ENCODE measurements at places on chromosomes 12 and 14. TPM values are rescaled to one million over a fixed set of nuclear protein-coding genes. Genes with fewer than 3 reads are reported as not detected.

- no peaks in the 10 kb centered on the region for H3K4me1 ChIP-seq
- no peak overlapping the region for H3K4me3 ChIP-seq
- no peaks in the 10 kb centered on the region for H3K36me3 ChIP-seq
Measured at GRCh38 chr14:20486684-20487395, 17.6 kb downstream of the PNP start.

- no peaks in the 10 kb centered on the region for H3K27me3 ChIP-seq
- H3K27ac ChIP-seq = no peak overlapping the region
- DNase-seq = no peak
- no peak overlapping the region for H3K4me3 ChIP-seq
Measured at GRCh38 chr14:84592770-84593169, 937.2 kb upstream of the FLRT2 start.

DNA sequence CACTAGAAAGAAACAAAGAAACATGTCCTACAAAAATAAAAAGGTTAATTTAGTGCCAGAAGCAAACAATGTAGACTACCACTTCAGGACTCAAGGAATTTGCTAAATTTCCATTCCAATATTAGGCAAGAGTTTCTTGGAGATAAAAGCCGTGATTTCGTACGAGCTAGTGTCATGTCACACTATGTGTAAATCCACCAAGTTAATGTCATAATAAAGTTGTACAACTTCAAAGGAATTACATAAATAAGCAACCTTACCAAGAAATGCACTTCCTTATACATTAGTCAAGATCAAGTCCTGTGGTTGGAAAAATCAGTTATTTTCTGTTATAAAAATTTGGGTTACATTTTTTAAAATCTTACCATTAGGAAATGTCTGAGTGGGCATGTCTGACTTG is 1222.8 kb downstream of the GALC start:
- no peaks in the 10 kb centered on the region for H3K4me1 ChIP-seq
- no peak overlapping the region for H3K4me3 ChIP-seq
- no peak for DNase-seq
- H3K36me3 ChIP-seq = no peaks in the 10 kb centered on the region
- no peaks in the 10 kb centered on the region for H3K27me3 ChIP-seq
- H3K27ac ChIP-seq = no peak overlapping the region

DNA sequence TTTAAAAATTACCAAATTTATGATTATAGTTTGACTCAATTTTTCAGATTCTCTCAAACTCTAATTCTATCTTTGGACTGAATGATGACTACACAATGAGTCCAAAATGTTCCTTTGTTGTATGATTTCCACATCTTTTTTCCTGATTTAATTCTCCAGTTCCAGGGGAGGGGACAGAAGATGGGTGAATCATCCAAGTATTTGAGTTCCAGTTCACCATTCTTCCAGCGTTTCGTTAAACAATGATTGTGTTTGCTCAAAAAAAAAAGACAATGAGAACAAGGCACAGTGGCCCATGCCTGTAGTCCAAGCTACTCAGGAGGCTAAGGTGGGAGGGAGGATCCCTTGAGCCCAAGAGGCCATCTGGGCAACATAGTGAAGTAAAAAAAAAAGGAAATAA is 23.8 kb downstream of the BAZ1A start:
- H3K4me3 ChIP-seq = no peak overlapping the region
- DNase-seq = no peak
- H3K27ac ChIP-seq = no peak overlapping the region
- no peaks in the 10 kb centered on the region for H3K4me1 ChIP-seq

DNA sequence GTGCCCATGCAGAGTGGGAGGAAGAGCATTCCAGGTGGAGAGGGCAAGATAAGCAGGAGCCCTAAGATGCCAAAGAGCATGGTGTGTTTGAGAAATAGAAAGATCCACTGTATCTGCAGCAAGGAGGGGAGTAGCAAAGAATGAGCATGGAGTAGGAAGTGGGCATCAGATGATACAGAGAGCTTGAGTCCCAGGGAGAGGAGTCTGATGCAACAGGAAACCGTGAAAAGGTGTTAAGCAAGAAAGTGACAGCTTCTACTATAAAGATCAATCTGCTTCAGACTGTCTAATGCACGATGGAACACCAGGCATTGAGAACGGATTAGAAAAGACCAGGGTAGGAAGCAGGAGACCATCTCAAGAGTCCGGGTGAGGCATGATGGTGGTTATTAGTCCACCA is 12.3 kb upstream of the GPRC5D start:
- no peaks in the 10 kb centered on the region for H3K36me3 ChIP-seq
- no peaks in the 10 kb centered on the region for H3K4me1 ChIP-seq
- DNase-seq = no peak
- no peaks in the 10 kb centered on the region for H3K27me3 ChIP-seq
- H3K4me3 ChIP-seq = no peak overlapping the region

- no peaks in the 10 kb centered on the region for H3K27me3 ChIP-seq
- no peaks in the 10 kb centered on the region for H3K36me3 ChIP-seq
- DNase-seq = peak; percentile 47
- H3K4me3 ChIP-seq = no peak overlapping the region
Measured at GRCh38 chr14:105855893-105856675, 329.7 kb downstream of the TMEM121 start.

- H3K4me3 ChIP-seq = no peak overlapping the region
- H3K36me3 ChIP-seq = no peaks in the 10 kb centered on the region
- no peaks in the 10 kb centered on the region for H3K27me3 ChIP-seq
- peak; percentile 91 for DNase-seq
- peaks cover 7% of the 10 kb centered on the region for H3K4me1 ChIP-seq
Measured at GRCh38 chr12:109428037-109428629, 49.0 kb downstream of the KCTD10 start.

DNA sequence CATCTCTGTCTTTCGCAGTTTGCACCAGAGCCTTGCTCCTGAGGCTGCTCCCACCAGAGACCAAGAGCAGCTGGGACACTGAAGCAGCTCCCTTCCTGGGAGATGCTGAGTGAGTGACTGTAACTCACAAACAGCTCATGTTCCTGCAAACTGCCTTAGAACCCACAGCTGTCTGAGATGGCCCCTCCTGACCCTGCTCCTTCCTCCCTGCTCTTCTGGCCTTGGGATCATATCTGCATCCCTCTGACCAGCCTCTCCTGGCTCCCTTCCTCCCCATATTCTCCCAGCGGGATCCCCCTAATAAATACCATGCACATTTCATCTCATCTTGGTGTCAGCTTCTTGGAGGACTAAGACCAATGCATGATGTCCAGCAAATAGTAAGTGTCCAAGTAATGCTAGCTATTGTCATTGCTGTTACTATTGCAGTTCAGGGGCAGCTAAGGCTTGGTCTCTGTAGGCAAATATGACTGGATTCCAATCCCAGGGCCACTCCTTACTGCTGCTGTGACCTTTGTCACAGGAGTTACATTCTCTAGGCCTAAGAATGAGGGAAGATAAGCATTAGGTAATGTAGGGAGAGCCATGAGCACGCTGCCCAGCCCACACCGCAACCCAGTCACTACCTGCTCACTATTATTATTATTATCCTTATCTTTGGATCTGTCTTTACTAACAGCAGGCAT is 47.9 kb downstream of the SYNE3 start:
- H3K4me3 ChIP-seq = no peak overlapping the region
- no peak for DNase-seq
- H3K36me3 ChIP-seq = no peaks in the 10 kb centered on the region
- no peaks in the 10 kb centered on the region for H3K27me3 ChIP-seq
- H3K4me1 ChIP-seq = peaks cover 23% of the 10 kb centered on the region

- H3K27me3 ChIP-seq = no peaks in the 10 kb centered on the region
- no peaks in the 10 kb centered on the region for H3K36me3 ChIP-seq
- H3K4me3 ChIP-seq = no peak overlapping the region
- DNase-seq = no peak
- no peak overlapping the region for H3K27ac ChIP-seq
Measured at GRCh38 chr14:71366861-71367260, 459.6 kb downstream of the PCNX1 start.

DNA sequence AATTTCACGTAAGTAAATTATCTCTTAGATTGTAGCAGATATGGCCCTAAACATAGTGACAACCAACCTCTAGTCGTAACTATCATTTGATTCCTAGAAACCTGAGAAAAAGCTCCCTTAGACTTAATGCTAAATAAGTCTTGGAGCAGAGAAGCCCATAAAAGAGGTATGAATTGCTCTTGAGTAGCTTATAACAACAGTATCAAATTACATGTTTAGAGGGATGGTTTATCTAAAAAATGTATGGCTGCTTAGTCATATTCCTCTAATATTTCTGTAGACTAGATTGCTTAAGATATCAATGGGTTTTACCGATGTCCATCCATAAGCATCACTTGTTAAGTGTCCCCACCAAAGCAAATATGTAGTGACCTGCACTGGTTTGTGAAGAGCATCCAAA is 259.7 kb downstream of the NELL2 start:
- H3K4me3 ChIP-seq = no peak overlapping the region
- H3K4me1 ChIP-seq = no peaks in the 10 kb centered on the region
- no peak overlapping the region for H3K27ac ChIP-seq

- no peaks in the 10 kb centered on the region for H3K4me1 ChIP-seq
- peaks cover 15% of the 10 kb centered on the region for H3K27me3 ChIP-seq
- DNase-seq = no peak
- H3K36me3 ChIP-seq = no peaks in the 10 kb centered on the region
- no peak overlapping the region for H3K27ac ChIP-seq
Measured at GRCh38 chr12:51891843-51892242, 3.9 kb downstream of the ANKRD33 start.

DNA sequence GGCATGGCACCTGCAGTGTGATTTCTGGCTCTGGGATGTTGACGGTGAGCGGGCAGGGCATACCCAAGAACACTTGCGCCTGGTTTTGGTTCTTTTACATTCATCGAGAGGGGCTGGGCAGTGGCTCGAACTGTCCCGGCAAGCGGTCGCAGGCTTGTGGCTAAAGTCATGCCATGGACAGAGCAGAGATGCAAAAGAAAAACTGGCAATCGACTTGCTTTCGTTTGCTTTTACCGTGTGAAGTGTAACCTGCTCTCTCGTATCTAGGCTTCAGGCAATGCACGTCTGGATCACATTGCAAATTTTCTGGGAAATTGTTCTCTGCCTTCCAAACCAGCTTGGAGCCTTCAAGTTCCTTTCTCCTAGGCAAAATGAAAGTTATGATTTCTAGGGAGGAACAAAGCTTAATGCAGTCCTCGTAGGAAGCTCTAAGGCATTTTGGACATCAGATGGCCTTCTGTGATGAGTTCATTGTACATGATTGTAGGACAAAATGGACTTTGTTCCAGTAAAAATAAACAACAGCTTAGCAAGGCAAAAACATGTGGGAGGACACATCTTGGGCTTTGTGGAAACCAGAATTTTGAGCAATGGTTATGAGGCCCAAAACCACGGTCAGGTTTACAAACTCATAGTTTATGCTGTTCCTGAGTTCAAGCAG is 18.3 kb downstream of the ADGRD1 start:
- peak overlapping the region; percentile 53 for H3K27ac ChIP-seq
- no peak overlapping the region for H3K4me3 ChIP-seq
- no peaks in the 10 kb centered on the region for H3K27me3 ChIP-seq
- peak; percentile 55 for DNase-seq
- no peaks in the 10 kb centered on the region for H3K36me3 ChIP-seq

DNA sequence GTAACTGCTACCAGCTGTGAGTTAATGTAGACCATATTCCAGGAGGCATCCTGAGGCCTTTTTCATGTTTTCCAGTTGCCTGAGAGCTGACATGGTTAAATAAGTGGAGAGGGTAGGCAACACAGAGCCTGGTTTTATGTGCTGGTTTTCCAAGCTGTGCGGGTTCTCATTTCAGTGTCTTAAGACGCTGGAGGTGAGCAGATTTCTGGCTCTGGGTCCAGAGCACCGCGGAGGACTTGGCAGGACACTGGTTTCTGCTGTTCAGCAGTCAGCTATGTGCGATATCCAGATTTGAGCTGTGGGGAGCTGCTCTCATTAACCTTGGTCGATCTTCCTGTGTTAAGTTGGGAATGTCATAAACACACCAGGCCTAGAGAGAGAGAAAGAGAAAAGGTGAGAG is 680.8 kb downstream of the BCL11B start:
- no peaks in the 10 kb centered on the region for H3K4me1 ChIP-seq
- no peak overlapping the region for H3K4me3 ChIP-seq
- DNase-seq = no peak
- H3K27me3 ChIP-seq = no peaks in the 10 kb centered on the region
- H3K27ac ChIP-seq = no peak overlapping the region

GRCh38 chr14:84453307-84453950 is 1076.5 kb upstream of the FLRT2 start:
- H3K4me1 ChIP-seq = peaks cover 29% of the 10 kb centered on the region
- H3K4me3 ChIP-seq = no peak overlapping the region
- no peak for DNase-seq
- H3K27ac ChIP-seq = no peak overlapping the region

GRCh38 chr12:66365718-66366490 is 63.6 kb downstream of the HELB start:
- no peaks in the 10 kb centered on the region for H3K4me1 ChIP-seq
- H3K36me3 ChIP-seq = no peaks in the 10 kb centered on the region
- DNase-seq = no peak
- no peak overlapping the region for H3K27ac ChIP-seq

GRCh38 chr12:58502226-58502625 is 418.1 kb downstream of the LRIG3 start:
- no peak for DNase-seq
- no peak overlapping the region for H3K4me3 ChIP-seq
- no peaks in the 10 kb centered on the region for H3K4me1 ChIP-seq
- H3K36me3 ChIP-seq = no peaks in the 10 kb centered on the region
- no peaks in the 10 kb centered on the region for H3K27me3 ChIP-seq
- H3K27ac ChIP-seq = no peak overlapping the region

DNA sequence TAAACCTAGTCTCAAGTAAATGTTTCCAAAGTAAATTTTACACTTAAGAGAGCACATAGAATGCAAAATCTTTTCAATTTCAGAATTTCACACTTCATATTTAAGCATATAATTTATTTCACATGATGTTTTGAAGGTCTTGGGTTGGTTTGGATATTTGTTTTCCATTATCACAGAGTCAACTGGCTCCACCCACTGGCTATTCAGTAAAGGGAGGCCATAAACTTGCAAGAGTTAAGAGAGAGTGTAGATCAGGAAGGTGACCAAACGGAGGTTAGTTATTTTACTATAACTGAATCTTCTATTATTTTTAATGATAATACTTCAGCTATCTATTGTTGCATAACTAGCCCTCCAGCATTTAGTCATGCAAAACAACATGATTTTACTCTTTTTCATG is 6.2 kb upstream of the CPNE8 start:
- DNase-seq = no peak
- peaks cover 6% of the 10 kb centered on the region for H3K4me1 ChIP-seq
- H3K27me3 ChIP-seq = no peaks in the 10 kb centered on the region
- H3K4me3 ChIP-seq = no peak overlapping the region
- no peaks in the 10 kb centered on the region for H3K36me3 ChIP-seq

GRCh38 chr12:51635346-51635745 is 44.3 kb downstream of the SCN8A start:
- H3K27ac ChIP-seq = no peak overlapping the region
- no peaks in the 10 kb centered on the region for H3K4me1 ChIP-seq
- H3K36me3 ChIP-seq = no peaks in the 10 kb centered on the region
- H3K4me3 ChIP-seq = no peak overlapping the region

EMC9 gene
- 14.0 TPM for total RNA-seq

SPIC gene
- not detected for total RNA-seq

TBC1D30 gene
- total RNA-seq = 0.66 TPM

BRMS1L gene
- 10.3 TPM for total RNA-seq

NDRG2 gene
- 224 TPM for total RNA-seq

SERPINA12 gene
- not detected for total RNA-seq

DGKA gene
- total RNA-seq = 21.4 TPM

SIRT4 gene
- 3.3 TPM for total RNA-seq

MYH6 gene
- total RNA-seq = not detected

JAG2 gene
- total RNA-seq = 4.2 TPM

TC2N gene
- total RNA-seq = 48.2 TPM

OASL gene
- total RNA-seq = under 0.01 TPM

PDE3A gene
- 90.0 TPM for total RNA-seq

All from sigmoid colon (tissue), 7 donors.